ENCODE measurements at places on chromosomes 12 and 14.

- DNase-seq = no peak
Measured at GRCh38 chr12:130186651-130187268, 24.5 kb downstream of the FZD10 start.

- DNase-seq = peak; percentile 71
Measured at GRCh38 chr12:132560614-132561426, 49.6 kb downstream of the LRCOL1 start.

- DNase-seq = no peak
Measured at GRCh38 chr12:10128687-10129086, 1.3 kb downstream of the CLEC7A start.

DNA sequence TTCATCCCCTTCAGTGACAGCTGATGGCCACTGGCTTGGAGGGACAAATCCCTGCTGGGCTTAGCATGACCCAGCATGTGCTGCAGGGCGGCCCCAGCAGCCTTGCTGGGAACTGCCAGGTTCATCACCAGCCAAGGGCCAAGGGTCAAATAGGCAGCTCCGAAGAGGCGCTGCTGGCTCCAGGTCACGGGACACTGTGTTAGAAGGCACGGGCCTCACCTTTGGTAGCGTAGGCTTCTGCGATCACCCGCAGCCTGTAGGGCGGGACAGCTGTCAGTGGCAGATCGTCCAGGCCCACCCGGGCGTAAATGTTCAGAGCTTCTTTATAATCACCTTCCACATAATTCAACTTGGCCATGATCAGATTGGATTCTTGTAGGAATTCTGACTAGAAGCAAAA, 35.7 kb downstream of the TTC7B start:
- no peak for DNase-seq

DNA sequence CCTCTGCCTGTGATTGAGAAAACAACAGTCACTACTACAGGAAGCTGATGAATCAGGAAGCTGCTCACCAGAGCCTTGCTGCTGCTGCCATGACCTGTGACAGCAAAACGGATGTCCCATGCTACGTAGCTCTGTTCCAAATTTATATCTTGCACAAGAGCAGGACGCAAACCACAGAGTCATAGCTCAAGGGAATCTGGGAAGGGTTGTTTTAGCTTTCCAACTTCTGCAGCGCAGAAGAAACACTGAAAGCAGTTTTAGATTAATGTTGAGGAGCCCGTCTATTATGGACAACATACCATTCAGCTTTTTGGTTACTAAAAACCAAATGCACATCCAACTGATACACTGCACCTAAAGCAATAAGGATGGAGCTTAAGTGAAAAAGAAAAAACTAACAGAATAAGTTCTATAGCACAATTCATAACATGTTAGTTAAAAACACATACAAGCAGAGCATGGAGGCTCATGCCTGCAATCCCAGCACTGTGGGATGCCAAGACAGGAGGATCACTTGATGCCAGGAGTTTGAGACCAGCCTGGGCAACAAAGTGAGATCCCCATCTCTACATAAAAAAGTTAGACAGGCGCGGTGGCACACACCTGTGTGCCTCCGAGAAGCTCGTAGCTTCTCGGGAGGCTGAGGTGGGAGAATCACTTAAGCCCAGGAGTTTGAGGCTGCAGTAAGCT, 1.7 kb upstream of the ANKRD33 start:
- DNase-seq = peak; percentile 98

Measured in hepatic stellate cell (primary cell).